ENCODE measurements at places on chromosomes 1 and 21.

DNA sequence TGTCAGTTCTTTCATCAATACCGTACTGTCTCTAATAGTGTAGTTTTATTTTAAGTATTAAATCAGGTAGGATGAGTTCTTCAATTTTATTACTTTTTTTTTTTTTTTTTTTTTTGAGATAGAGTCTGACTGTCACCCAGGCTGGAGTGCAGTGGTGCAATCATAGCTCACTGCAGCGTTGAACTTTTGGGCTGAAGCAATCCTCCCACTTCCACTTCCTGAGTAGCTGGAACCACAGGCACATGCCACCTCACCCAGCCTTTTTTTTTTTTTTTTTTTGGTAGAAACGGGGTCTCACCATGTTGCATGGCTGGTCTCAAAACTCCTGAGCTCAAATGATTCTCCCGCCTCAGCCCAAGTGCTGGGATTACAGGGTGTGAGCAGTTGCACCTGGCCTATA lies 44.3 kb downstream of the INAVA start:
- DNase-seq, result peak; percentile 8

- peak; percentile 59 for DNase-seq
These were observed 75.4 kb downstream of the UBE4B start for GRCh38 chr1:10108134-10108663.

GRCh38 chr21:46060596-46061061 lies 37.3 kb upstream of the COL6A2 start:
- DNase-seq, result peak; percentile 99

DNA sequence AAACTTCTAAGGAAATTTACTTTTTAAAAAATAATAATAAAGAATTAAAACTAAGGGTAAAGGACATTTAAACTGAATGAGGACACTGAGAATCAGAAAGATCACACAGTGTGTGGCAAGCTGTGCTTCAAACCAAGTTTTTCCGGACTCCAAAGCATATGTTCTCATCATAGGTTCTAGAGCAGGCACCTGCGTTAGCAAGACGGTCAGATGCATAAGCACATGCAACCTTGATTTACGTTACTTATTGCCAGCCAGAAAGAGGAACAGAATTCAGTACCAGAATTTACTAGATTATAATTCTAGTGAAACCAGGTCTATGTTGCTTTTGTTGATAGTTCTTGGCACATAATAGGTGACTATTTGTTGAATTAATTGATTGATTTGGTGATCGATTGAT lies 6.2 kb upstream of the LBR start:
- DNase-seq, result no peak

DNA sequence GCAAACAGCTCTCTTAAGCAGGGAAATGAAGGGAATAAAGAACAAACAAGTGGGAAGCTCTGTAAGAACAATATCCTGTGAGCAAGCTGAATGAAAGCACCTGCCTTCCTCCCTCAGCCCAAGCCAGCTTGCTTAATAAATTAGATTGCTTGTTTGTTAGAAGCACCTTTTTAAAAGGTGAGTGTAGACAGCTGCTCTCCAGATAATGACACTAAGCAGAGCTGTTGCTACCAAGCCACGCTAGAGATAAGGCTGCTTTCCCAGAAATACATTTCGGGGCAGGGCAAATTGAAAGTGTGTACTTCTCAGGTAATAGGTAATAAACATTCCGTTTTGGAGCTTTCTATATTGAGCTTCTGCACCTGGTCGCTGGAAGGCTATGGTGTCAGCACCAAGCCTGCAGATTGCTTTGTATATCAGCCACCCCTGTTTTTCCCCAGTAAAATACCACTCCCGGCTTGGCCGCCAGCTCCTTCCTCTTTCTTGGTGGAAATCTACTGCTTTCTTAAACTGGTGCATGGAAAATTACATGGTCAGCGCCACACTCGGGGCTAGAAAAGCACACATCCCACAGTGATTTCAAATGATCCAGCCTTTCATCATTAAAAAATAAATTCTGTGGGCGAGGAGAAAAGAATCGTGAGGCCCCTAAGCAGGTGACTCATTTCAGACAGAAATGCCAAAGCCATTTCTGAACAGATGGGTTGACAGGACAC lies 151.3 kb downstream of the ETS2 start:
- DNase-seq, result no peak

GRCh38 chr1:44174630-44175029 lies 33.2 kb upstream of the KLF18 start:
- no peak for DNase-seq

DNA sequence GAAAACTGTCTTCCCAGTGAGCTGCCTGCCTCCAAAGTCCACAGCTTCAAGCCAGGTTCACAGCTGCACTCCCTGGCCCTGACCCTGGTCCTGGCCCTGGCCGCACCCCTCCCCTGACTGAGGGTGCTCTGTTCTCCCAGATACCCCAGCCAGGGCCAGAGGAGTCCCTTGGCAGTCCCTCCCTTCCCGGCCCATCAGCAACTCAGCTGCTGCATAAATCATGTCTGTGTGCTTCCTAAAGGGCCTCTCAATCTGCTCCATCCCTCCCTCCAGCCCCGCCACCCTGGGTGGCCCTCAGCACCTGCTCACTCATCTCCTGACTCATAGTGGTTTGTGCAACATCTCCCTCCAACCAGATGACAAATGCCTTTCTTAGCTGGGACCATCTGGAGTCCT lies 24.8 kb upstream of the C1orf174 start:
- DNase-seq, result peak; percentile 14

GRCh38 chr1:150804671-150805070 lies 3.4 kb downstream of the CTSK start:
- no peak for DNase-seq

DNA sequence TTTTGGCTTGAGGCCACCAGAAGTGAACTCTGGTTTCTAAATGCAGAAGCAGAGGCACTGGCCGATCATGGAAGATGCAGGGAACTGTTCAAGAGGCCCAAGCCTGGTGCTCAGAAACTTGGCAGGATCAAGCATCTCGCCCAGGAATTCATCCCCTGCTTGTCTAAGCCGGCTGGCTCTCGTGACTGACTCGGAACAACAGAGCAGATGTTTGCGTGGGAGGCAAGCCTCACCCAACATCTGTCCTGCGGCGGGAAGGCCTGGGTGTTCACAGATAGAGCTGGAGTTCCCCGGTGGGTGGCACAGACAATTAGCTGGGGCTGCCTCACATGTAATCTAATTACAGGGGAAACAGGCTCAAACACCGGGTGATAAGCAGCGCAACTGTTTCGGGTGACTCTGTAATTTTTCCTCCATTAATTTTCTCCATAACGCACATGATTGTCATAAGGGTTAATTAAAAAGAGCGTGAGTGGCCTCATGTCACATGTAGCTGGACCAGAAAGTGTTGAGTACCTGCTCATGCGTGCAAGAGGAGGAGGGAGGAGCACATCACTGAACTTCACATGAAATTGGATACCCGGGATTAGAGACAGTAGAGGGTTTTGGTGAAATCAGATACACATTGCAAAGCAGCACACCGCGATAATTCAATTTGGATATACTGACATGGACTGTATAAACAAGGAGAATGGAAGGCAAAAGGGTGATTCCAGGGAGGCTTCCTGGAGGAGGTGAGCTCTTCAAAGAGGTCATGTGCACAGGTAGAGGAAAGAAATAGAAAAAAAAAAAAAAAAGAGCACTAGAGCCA lies 180.0 kb downstream of the ETS2 start:
- peak; percentile 99 for DNase-seq

- no peak for DNase-seq
These were observed 544.1 kb downstream of the NEGR1 start for GRCh38 chr1:71738256-71738655.

DNA sequence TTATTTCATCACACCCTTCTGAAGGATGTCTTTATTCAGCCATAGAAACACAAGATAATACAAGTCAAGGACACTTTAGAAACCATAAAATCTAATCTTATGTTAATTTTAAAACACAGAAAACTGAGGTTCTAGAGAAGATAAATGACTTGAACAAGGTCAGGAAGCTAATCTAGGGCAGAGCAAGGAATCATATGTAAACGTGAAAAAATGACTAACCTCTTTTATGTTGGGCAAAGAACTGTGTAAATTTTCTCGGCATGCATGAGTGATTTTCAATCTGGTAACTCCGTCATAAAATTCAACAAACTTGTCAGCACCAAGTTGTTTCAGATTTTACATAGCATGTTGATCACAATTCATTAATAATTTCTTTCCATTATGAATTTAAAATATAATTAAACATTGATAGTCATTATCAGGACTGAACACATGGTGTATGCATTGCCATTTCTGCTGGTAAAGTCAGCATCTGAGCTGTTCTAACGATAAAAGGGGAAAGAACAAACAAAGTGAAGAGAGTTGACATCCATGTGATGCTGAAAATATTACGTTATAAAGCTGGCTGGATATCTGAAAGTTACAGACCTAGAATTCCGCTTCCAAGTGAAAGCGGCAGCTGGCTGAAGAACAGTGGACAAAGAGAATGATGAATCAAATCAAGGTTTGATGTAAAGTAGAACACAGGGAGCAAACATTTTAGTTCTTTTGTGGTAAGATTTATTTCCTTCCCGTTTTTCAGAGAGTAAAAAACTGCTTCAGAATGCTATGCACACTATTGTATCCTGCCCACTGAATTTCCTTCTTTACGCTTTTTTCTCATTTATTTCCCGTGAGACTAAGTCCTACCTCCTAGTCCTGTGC lies 1037.4 kb upstream of the TMPRSS15 start:
- no peak for DNase-seq

- DNase-seq, result peak; percentile 38
These were observed 493 bp downstream of the DISC1 start for GRCh38 chr1:231626951-231627614.

GRCh38 chr1:203178083-203178482 lies 2.5 kb upstream of the MYBPH start:
- peak; percentile 32 for DNase-seq

DNA sequence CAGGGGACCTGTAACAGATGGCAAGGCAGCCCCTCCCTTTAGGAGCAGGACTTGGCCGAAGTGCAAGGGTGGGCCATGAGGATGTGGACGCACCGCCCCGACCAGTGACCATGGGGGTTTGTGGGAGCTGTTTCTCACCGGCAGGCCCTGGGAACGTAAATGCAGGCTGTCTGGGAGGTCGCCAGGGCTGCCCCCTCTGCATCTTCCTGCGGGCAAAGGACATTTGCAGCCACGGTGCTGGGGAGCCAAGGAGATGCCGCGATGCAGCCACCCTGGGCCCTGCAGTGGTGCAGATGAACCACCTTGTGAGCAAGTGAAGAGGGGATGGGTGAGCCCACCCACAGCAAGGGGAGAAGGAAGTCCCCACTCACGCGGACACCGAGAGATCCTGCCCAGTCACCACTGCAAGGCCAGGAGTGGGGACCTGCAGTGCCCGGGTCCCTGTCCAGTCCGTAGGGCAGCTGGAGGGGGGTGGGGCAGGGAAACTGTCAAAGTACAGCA lies 121.1 kb downstream of the SIK1 start:
- DNase-seq, result no peak

DNA sequence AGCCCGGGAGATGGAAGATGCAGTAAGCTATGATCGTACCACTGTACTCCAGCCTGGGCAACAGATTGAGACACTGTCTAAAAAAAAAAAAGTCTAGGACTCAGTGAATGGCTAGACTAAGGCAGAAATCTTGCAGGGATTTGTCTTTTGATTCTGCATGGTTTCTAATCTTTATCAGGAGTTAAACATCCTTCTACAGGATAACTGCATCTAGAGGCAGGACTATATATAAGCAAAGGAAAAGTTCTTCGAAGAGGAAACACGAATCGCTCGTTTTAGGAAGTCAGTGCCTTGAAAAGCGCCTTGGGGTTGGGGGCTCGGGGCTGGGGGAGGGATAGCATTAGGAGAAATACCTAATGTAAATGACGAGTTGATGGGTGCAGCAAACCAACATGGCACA lies 602 bp upstream of the UFC1 start:
- DNase-seq, result no peak

GRCh38 chr21:28516991-28517592 lies 475.6 kb downstream of the LTN1 start:
- DNase-seq, result peak; percentile 57

- no peak for DNase-seq
These were observed 135.2 kb upstream of the COL11A1 start for GRCh38 chr1:103243481-103243880.

DNA sequence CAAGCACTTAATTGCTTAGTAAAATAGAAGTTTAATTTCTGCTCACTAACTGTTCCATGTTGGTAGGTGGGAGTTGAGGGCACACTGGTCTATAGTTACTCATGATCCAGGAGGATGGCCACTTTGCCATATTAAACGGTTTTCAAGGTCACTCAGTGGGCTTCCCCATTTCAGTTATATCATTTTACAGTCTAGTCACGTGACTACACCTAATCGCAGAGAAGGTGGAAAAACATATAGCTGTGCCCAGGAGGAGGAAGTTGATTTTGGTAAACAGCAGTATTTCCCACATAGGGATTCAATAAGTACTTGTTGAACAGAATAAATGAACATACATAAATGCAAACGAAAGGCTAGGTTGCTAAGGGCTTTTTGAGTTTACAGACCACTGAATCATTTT lies 541.1 kb upstream of the CAMK1G start:
- DNase-seq, result no peak
